Fibroblast of skin of back (primary cell): ENCODE measurements at places on chromosomes 13 and 19.

GRCh38 chr19:50870417-50871089 lies 2.7 kb upstream of the KLK2 start:
- no peak for DNase-seq

GRCh38 chr13:106373304-106373988 lies 162.0 kb downstream of the EFNB2 start:
- DNase-seq = peak; percentile 53

DNA sequence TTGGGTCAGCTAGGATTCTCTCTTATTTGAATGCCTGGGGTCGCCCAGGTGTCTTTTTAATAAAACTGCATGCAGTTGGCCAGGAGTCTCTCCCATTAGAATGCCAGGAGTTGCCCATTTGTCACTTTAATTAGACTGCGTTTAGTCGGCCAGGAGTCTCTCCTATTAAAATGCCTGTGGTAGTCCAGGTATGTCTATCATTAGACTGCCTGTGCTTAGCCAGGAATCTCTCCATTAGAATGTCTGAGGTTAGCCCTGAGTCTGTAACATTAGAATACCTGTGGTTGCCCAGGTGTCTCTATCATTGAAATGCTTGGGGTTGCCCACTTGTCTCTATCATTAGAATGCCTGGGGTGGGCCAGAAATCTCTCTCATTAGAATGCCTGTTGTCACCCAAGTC lies 1470.9 kb downstream of the UQCRFS1 start:
- DNase-seq = no peak

DNA sequence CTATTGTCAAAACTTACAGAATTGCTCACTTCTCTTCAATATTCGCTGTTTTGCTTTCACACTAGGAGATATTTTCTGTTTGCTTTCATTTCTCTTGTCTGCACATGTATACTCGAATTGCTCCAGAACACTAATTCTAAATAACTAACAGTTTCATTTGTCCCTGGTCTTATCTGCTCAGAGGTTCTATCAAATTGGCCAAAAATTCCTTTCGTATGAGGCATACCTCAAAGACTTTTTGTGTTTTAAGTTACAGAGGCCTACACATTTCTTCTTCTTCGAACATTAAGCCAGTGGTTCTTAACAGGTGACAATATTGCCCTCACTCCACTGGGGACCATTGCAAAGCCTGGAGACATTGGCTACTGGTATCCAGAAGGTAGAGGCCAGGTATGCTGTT lies 1314.6 kb downstream of the EFNB2 start:
- peak; percentile 33 for DNase-seq
